ENCODE measurements at places on chromosomes 6 and 20.

DNA sequence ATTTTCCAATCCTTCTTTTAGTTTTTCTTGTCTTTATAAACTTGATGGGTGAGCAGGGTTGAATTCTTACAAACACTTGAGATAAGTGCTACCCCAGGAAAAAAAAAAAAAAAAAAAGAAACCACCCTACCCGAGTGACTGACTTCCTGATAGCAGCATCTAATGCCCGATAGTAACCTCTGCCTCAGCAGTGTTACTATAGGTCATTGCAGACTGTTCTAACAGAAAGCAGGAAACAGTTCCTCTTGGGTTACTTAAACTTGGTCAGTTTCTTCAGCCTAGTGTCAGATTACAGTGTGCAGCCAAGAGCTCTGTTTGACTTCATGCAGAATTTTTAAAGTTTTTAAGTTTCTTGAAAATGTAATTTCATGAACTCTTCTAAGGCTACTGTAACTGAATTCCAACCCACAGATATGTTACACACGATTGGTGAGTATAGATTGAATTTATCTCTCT lies 2.1 kb downstream of the MYLIP start:
- DNase-seq = no peak

DNA sequence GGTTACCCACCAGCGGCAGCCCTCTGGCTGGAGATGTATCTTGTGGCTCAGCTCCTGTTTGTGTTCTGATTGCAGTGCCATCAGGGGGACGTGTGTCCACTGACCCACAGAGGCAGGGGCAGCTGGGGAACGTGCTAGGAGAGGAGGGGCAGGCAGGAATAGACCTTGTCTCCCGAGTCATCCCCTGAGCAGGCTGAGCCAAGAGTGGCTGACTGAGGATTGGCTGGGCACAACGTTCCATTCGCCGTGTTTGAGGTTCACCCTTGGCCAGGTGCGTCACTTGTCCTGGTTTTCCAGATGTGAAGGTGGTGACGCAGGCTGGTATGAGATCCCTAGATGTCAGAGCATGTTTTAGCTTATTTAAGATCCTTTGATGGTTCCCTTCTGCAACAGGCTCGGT lies 57.7 kb downstream of the ADNP start:
- DNase-seq = no peak

GRCh38 chr6:44373787-44374186 lies 13.7 kb upstream of the CDC5L start:
- DNase-seq = no peak

DNA sequence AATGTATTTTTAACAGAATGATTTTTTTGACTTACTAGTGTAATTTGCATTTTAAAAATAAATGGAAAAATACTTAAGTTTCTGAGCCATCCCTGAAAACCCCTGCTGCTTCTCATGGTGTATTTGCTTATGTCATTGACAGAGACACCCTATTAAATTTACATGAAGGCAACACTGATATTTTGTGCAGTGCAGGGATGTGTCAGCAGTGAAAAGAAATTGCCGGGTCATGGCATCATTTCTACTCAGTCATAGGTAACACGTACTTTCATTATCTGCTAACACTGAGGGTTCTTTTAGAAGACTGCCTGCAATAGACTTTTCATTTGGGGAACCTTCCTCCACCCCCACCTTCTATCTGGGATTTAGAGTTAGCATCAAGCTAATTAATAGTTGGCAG lies 136.7 kb upstream of the RNF217 start:
- DNase-seq = no peak

DNA sequence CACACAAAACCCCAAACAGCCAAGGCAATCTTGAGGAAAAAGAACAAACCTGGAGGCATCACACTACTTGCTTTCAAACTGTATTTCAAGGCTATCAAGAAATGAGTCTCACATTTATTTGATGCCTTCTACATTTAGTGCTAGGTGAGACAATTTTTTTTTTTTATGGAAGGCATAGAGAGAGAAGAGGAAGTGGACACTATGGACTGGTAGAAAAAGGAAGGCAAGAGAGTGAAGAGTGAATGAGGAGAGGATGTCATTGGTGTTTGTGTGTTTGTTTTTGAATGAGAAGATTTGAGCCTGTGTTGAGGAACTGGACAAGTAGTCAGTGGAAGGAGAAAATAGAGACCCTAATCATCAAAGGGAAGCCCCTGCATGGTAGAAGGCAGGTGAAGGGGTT lies 182.0 kb upstream of the JAG1 start:
- no peak for DNase-seq

Measured in 8988T (cell line).